ENCODE measurements at places on chromosomes 6 and 20.

- no peak for DNase-seq
Measured at GRCh38 chr6:53858196-53858595, 63.4 kb downstream of the LRRC1 start.

- DNase-seq: no peak
Measured at GRCh38 chr20:36677422-36677771, 31.4 kb upstream of the SLA2 start.

GRCh38 chr20:57772349-57772964 is 62.6 kb upstream of the PMEPA1 start:
- no peak for DNase-seq

DNA sequence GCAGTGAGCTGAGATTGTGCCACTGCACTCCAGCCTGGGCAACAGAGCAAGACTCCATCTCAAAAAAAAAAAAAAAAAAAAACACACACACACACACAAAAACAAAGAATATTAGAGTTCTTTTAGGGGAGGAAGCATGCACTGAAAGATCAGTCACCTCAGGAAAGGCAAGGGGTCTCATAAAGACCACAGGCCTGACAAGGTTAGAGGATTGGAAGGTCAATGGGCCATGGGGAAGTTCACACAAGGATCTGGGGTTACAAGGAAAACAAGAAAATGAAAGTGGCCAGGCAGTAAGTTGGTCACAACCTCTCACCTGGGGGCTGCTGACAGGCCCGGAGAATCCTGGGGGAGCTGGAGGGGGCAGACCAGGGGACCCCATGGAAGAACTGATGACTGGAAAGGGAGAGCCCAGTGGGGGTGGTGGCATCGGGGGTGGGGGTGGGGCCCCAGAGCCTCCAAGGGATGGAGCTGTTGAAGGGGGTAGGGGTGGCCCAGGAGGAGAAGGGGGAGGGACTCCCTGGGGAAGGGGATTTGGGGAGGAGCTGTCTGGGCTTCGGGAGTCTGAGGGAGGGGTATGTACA is 1.5 kb downstream of the RXRB start:
- DNase-seq: no peak

DNA sequence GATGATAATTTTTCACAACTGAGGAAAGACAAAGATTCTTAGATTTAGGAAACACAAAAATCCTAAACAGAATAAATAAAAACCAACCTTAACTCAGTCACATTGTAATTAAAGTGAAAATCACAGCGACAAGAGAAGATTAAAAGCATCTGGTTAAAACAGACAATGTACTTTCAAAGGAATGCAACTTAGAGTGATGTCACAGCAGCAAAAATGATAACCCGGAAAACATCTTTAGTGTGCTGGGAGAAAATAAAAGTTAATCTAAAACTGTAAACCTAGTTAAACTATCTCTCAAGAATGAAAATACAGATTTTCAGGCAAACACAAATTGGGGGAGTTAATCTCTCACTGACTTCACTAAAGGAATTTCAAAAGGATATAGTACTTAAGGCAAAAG is 76.8 kb upstream of the OGFRL1 start:
- DNase-seq: no peak

DNA sequence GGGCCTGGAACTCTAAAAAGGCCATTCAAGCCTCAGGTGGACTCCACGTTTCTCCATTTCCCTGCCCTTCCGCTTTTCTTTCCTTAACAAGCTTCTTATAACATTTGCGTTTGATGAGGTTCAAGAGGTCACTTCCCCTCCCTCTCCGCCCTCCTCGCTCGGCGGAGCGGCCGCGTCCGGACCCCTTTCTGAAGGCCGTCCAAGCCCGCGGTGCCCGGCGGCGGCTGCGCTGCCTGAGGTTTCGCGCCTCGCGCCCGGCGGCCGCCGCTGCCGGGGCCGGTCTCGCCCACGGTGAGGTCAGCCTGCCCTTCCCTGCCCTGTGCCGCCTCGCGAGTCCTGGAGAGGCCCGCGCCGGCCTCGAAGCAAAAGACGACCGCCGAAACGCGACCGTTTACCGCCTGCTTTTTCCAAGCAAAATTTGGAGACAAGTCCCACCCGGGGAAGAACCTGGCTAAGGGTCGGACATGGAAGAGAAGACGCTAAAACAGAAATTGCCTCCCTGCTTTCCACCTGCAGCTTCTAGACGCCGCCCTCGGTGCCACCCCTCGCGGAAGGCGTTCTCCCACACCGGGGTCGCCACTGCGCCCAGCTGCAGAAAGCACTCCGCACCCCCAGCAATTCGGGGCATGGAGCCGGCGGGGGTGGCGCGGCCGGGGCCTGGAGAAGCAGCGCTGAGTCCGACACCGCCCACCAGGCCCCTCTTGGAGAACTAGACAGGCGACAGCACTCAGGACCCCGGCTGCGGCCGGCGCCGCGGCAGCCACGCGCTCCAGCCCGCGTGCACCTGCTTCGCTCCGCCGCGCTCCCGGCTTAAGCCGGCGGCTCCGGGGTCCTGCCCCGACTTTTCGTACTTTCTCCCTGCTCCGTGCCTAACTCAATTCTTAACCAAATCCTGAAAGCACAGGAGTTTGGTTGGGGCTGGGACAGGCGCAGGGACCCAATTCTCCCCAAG is 11.0 kb upstream of the FOXF2 start:
- no peak for DNase-seq

DNA sequence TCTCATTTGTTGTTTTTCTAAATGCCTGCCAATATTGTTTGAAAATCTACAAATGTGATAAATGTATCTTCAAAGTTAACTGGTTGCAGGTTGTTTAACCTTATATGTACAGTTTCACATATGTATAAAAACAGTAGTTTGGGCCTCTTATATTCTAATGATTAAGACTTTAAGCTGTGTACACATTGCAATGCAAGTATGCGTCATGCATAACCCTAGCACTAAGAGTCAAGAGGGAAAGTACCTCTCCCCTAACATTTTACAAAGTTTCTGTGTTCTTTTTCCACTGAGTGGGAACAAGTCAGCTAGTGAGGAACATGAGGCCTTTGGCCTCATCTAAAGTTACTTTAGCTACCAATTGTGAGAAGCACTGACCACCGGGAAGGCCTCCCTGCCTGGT is 25.7 kb upstream of the MICB start:
- DNase-seq: no peak

DNA sequence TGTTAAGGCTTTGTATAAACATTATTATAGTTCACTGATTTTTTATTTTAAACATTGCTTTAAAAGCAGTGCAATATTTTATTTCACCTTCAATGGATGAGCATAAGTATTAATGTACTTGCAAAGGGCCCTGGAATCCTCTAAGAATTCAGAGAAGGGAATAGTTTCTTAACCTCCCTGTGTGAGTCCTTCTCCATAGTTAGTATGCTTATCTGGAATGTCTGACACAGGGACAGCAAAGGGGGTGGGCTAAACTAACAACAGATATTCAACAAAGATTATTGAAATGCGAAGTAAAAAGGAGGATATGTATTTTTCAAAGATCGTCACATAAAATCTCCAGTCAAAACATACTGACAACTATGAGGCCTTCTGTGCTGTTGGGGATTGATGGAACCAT is 300.4 kb downstream of the CENPW start:
- DNase-seq: no peak

DNA sequence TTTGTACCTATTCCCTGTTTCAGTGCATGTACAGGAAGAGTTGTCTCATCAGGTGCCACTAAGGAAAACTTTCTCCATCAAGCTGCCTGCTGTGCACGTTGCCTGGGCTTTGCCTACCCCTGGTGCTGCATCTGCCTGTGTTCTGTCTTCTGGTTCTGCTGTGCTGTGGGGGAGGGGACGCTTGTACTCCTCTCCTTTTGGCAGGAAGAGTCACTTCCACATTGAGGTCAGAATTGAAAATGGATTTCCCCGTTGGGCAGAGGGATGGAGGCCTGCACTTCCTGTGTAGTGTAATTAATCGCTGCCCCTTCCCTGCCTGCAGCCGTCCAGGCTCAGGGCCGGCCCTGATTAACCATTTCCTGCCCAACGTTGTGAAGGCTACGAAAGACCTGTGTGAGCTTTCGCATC is 153.3 kb downstream of the SCML4 start:
- peak; percentile 44 for DNase-seq

DNA sequence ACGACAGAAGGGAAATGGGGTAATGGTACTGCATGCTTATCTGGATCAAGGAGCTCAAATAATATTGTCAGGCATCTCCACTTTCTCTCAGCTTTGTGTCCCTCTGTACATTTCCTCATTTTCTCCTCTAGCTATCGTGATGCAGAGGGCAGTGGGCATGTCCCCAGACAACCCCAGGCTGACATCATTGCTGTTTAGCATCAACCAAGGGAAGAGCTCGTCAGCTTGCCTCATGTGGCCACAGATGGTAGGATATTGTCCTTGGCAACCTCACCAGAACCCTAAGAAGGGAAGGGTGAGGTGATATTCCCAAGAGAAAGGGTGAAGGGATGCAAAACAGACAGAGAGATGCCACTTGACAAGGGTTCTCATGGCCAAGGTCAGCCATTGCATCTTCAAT is 58.3 kb downstream of the MAFB start:
- no peak for DNase-seq

DNA sequence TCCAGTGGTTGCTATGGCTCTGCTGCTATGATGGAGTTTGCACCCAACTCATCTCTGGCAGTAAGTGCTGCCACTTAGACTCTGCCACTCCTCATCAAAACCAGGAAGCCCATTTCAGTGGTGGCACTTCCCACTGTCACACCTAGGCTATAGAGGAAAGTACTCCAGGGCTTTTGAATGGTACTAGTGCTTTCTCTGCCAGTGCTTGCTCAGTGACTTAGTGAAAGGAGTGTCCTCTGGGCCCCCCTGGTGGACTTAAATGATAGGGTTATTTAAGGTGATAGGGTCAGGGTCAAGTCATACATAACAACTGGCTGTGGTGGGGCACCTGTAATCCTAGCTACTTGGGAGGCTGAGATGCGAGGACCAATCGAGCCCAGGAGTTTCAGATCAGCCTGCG is 22.8 kb downstream of the FITM2 start:
- DNase-seq: no peak

- no peak for DNase-seq
Measured at GRCh38 chr6:13445005-13445743, 42.2 kb downstream of the GFOD1 start.

GRCh38 chr6:45082091-45082490 is 246.0 kb upstream of the RUNX2 start:
- no peak for DNase-seq

GRCh38 chr6:143522039-143522600 is 10.6 kb upstream of the FUCA2 start:
- no peak for DNase-seq

DNA sequence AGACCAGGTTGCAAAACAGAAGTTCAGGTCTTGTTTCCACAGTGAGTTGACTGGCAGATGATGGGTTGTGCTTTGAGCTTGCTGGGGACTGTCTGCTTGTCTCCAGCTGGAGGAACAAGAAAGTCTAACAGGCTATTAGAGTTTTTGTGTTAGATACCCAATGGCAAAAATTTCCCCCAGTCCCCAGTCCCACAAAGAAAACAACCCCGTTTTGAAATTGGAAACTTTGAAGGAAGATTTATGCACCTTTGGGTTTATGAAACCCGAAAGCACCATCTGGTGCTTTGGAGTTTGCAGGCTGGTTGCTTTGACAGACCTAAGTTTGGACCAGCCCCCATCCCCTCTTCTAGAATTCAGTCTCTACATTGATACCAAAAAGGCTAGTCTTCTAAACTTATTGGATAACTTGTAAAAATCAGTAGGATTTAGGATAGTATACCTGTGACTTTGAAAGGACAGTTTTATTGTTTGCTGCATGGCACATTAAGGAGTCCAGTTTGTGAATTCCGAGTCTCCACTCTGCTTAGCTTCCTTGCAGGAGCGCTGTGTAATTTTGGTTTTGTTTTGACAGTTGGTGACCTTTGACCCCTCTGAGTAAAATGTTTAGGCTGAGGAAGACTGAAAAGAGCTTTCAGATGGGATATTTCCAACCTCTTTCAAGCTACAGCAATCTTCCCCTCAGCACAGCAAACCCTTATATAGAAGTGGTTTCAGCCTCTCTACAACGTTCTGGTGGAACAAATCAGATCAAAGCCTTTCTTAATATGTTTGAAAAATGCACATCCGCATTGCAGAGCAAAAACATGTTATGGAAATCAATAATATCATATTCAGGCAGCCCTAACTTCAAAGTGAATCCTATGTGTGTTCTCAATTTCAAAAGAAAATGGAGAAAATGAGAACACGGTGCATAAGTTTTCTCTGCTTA is 25.5 kb upstream of the PRL start:
- no peak for DNase-seq

- no peak for DNase-seq
Measured at GRCh38 chr6:134328138-134328537, 10.2 kb upstream of the SGK1 start.

DNA sequence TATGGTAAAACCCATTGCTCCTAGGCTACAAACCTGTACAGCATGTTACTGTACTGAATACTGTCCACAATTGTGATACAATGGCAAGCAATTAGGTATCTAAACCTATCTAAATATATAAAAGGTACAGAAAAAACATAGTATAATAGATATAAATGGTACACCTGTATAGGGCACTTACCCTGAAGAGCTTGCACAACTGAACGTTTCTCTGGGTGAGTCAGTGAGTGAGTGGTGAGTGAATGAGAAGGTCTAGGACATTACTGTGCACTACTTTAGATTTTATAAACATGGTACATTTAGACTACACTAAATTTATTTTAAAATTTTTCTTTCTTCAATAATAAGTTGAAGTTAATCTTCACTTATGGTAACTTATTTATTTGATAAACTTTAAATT is 119.9 kb upstream of the CEP85L start:
- DNase-seq: no peak

DNA sequence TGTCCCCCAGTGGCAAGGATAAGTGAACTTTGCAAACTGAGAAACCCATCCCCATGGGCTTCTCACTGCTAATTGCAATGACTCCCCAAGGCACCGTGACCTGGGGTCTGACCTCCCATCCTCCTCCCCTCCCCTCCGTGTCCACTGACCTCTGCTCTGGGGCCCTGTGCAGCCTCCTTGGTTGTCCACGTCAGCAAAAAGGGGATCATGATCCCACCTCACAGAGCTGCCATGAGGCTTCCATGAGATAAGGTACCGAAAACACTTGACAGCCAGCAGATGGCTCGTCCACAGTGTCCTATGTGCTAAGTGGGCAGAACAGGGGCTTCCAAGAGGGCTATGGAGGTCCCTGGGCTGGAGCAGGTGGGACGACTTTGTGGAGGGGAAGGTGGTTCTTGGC is 104.5 kb downstream of the GRM4 start:
- no peak for DNase-seq

Measured in neural crest cell (in vitro differentiated cells).